Fibroblast of skin of abdomen (primary cell): ENCODE measurements at places on chromosomes 6 and 20.

- peak; percentile 73 for DNase-seq
Measured at GRCh38 chr6:25477006-25477590, 174.9 kb upstream of the SCGN start.

GRCh38 chr6:79775222-79775621 is 144.1 kb downstream of the SH3BGRL2 start:
- DNase-seq, result no peak

DNA sequence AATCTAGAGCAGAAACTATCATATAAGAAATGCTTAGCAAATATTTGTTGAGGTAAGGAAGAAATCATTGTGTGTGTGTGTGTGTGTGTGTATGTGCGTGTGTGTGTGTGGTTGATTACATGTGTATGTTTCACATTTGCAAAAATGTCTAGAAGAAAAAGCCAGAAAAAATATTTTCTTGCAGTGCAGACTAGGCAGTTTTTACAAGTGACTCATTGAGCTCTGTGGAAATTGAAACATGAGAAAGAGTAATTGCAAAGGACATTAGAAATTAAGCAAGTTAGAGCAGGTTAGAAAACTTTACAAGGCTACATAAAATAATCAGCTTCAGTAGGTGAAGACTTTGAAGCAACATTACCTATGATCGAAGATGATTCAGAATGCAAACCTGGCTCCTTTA is 669.0 kb upstream of the EYS start:
- DNase-seq, result peak; percentile 69

GRCh38 chr6:109958626-109959025 is 19.5 kb upstream of the GPR6 start:
- DNase-seq, result no peak

DNA sequence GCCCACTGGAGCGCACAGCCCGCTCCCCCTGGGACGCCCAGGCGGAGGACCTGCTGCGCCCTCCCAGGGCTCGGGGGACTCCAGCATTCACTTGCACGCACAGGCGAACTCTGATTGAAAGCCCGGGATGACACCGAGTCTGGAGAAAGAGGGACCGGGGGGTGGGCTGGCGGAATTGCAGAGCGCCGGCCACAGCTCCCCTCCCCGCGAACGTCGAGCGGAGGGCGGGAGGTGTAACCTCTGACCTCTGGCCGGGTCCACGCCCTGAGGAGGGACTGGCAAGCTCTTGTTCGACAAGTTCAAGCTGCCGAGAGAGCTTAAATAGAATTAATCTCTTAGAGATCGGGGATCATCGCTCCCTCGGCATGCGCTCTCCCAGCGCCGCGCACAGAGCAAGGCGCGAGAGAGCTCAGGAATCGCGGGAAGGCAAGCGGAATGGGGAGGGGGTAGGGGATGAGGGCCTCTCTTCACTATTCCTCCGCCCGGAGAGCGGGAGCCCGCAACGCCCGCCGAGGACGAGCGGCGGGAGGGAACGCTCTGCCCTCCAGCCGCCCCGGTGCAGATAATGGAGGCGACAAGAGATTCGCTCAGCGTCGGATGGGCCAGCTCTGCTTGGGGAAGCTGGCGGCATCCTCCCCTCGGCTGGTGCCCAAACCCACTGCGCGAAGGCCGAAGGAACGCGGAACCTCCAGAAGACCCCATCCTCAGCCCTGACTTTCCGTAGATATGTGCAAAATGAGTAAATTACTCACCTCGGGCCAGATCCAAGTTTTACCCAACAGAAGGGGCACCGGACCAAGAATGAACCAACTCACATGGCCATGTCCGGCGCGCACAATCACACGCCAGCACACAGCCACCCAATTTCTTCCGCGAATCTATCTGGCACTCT is 761 bp upstream of the NR2E1 start:
- DNase-seq, result no peak

DNA sequence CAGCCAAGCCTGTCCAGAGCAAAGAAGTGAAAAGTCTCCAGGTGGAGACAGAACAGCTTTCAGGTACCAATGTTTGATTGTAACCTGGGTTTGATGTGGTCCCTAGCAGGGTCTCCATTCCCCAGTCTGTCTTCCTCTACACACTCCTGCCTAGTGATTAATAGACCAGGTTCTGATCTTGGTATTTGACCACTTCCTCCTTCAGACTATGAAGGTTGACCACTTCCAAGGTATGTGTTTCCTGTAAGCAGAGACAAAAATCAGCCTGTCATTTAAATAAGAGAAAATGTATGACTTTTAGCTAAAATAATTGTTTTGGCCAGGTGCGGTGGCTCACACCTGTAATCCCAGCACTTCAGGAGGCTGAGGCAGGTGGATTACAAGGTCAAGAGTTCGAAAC is 41.8 kb upstream of the TOP1 start:
- no peak for DNase-seq

GRCh38 chr6:1589208-1589607 is 20.5 kb upstream of the FOXC1 start:
- DNase-seq, result no peak

DNA sequence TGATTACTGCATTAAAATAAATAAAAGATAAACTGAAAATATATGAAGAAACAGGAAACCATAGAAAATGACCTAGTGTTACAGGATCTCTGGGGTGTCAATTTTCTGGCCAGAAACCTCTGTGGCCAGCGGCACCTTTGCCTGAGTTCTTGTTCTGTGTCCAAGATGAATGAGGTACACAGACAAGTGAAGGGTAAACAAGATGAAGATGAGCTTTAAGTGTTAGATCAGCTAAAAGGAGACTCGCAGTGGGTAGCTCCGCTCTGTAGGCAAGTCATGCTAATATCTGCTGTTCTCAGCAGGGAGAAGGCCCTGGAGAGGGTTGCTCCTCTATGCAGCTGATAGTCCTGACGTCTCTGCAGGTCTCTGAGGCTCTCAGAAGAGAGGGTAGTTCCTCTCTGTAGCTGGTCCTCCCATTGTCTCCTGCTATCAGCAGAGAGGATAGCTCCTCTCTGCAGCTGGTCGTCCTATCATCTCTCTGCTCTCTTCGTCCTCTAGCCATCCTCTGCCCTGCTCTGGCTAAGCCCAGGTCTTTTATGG is 35.9 kb upstream of the TBC1D22B start:
- no peak for DNase-seq

DNA sequence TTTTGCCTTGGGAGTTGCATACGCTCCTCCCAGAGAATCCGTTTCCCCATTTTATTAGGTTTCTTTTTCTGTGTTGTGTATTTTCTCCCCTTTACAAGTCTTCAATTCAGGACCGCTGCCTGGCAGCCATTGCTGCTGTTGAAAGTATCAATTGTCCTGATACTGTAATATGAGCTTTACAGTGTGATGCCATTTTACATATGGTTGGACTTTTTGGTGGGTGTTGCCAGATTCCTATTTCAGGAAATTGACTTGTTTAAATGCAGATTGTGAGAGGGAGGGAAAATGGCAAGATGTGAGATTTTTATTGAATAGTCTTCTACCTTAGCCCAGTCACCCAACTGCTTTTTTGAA is 1.2 kb downstream of the PANK2 start:
- peak; percentile 45 for DNase-seq

DNA sequence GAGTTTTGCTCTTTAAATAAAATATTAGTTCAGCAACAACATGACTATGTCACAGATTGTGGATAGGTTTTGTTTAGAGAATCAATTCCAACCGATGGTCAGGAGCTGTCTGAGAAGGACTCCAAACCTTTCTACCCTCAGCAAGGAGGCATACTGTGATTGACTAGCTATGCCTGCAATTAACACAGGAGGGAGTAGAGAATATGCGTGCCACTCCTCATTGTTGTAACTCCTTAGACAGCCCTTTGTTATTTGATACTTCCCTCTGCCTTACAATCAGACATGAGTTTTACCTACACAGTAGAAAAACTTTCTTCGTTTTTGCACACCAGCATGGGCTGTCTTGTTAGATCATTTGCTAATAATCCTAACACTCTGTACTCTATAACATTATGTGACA is 796.5 kb downstream of the PRIM2 start:
- no peak for DNase-seq

DNA sequence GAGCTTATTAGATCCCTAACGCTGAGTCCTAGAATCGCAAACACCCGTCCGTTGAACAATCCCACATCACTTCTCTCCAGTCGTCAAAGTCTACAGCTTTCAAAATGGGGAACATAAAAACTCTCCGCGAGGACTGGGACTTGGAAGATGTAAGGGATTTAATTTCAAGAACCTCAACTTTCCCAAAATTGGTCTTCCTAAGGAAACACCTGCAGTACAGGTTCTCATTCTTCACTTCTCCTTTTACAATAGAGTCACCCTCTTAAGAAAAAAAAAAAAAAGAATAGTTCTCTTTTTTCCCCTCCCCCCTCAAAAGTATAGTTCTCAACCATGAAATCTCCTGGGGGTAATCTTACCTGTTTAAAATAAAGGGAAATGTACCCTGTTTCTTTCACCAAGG is 6.6 kb upstream of the ZBTB22 start:
- DNase-seq, result no peak

DNA sequence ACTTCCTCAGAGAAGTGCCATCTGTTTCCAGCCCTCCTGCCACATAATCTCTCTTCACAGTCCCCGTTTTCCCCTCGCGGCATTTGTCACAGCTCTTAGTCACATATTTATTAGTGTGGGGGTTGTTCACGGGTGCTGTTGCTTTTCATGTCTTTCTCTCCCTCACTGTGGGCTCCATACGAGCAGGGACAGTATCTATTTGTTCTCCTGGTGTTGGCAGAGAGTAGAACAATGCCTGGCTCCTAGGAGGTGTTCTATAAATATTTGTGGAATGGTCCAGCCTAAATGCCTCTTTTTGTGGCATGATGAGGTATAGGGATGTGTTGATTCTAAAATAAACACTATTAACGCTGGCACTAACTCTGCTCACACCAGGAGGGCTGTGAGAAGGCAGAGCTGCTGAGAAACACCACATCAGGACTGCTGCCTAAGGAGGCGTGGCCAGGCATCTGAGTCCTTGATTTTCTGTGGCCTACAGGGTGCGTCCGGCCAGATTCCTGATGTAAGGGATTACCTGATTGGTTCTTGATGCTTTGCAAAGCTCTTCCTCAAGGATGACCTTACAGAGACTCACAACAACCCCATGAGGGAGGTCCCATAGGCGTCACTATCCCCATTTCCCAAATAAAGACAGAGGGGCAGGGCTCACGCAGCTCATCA is 219.8 kb upstream of the ARID1B start:
- DNase-seq, result peak; percentile 50

GRCh38 chr20:8151372-8151771 is 19.3 kb downstream of the PLCB1 start:
- peak; percentile 28 for DNase-seq
